ENCODE measurements at places on chromosomes 5 and 9. TPM values are rescaled to one million over a fixed set of nuclear protein-coding genes. Genes with fewer than 3 reads are reported as not detected.

GRCh38 chr9:101212661-101213060, 172.1 kb downstream of the BAAT start:
- DNase-seq = no peak

- no peak for DNase-seq
Measured at GRCh38 chr9:21317956-21318923, 13.1 kb upstream of the IFNA5 start.

DNA sequence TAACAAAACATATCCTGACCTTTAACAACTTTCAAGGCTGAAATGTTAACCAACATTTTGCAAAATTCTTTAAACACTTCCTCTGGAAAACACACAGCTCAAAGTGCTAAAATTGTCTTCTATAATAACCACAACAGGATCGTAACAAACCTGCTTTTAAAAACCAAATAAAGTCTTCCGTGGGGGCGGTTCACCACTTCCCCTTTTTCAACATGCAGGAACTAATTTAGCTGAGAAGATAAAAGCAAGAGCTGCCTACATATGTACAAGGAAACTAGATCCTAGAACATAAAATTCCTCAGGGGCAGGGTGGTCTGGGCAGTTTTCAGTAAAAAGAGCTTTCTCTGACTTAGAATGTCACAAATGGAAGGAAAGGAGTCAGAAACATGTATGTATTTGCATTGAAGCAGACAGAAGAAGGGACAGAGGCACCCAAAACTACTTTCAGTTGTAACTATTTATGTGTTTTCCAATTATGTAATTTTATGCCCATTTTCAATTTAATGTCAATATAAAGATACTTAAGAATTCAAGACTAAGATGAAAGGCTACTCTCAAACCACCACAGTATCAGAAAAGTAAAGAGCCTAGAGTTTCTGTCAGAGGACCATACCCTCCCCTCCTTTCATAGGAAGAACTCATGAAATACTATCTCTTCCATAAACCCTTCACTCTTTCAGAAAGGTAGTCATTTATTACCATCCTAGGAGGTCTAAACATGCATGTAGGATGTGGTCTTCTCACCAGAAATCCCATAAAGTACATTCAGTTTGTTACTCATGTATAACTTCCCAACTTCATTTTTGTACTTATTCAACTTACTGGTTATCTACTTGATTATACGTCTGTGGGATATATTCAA, 185.9 kb upstream of the RASA1 start:
- DNase-seq = peak; percentile 2

- no peak for DNase-seq
Measured at GRCh38 chr5:118953652-118954005, 34.7 kb downstream of the DTWD2 start.

- no peak for DNase-seq
Measured at GRCh38 chr9:77949751-77950436, 81.7 kb downstream of the GNAQ start.

- DNase-seq = no peak
Measured at GRCh38 chr9:116674210-116674980, 12.7 kb upstream of the TRIM32 start.

GRCh38 chr5:41747708-41748107, 122.5 kb downstream of the OXCT1 start:
- DNase-seq = no peak

ABCA2 gene
- 60.9 TPM for polyA plus RNA-seq

AGTPBP1 gene
- 21.7 TPM for polyA plus RNA-seq

QRFP gene
- 0.81 TPM for polyA plus RNA-seq

FOXI1 gene
- 7.1 TPM for polyA plus RNA-seq

TMEM174 gene
- polyA plus RNA-seq = 12.9 TPM

DROSHA gene
- 76.2 TPM for polyA plus RNA-seq

PCDHB2 gene
- polyA plus RNA-seq = 3.9 TPM

NCBP1 gene
- polyA plus RNA-seq = 49.5 TPM

Data from left renal cortex interstitium (tissue), 4 donors.